CD4-positive, alpha-beta T cell treated with Interleukin-17A for 1 hour (primary cell): ENCODE measurements at places on chromosomes 16 and 17.
A peak's percentile ranks its signal among the peaks of the same experiment; 100 is the strongest.

DNA sequence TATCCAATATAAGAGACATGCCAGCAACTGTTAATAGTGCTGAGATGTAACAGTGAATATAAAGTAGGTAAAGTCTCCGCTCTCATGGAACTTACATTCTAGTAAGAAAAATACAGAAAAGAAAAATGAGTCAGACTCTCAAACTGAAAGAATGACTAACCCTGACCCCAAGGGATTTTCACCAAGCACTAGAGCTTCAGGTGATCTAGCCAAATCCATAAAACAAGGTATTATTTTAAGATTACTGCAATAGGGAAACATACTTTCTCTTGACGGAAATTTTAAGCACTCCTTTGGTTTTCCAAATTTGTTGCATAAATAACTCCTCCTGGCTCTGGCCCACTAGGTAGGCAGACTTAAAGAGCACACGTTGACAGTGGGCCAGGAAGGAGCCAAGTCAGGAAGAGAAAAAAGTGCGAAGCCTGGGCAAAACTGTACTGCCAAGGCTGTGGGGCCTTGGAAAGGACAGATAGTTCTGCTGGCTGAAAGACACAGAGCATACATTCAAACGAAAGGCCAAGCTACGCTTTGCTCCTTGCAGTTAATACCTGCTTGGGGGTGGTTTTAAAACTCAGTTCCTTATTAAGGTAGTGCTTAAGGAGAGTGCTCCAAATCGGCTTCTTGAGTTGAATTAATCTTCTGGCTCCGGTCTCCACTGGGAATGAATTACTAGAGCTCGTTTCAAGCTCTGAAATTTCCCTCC lies 1.4 kb downstream of the GOT2 start:
- DNase-seq: no peak

DNA sequence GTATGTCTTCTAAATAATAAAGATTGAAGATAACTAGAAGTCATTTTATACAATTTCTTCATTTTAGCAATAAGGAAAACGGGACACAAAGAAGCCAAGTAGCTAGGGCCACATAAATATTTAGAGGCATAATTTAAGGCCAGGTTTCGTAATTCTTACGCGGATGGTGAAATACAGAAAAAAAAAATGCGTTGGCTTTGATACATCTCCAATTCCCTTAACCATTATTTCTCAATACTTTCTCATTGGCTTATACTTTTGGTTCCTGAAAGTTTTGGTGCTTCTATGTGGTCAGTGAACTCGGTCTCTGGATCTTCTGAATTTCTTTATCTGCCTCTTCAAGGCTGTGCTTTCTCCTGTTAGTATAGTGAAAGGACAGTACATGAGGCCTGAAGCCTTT lies 888.1 kb downstream of the KCNJ2 start:
- no peak for DNase-seq

- no peak for DNase-seq
Measured at GRCh38 chr16:89161763-89162713, 9.5 kb upstream of the CDH15 start.

DNA sequence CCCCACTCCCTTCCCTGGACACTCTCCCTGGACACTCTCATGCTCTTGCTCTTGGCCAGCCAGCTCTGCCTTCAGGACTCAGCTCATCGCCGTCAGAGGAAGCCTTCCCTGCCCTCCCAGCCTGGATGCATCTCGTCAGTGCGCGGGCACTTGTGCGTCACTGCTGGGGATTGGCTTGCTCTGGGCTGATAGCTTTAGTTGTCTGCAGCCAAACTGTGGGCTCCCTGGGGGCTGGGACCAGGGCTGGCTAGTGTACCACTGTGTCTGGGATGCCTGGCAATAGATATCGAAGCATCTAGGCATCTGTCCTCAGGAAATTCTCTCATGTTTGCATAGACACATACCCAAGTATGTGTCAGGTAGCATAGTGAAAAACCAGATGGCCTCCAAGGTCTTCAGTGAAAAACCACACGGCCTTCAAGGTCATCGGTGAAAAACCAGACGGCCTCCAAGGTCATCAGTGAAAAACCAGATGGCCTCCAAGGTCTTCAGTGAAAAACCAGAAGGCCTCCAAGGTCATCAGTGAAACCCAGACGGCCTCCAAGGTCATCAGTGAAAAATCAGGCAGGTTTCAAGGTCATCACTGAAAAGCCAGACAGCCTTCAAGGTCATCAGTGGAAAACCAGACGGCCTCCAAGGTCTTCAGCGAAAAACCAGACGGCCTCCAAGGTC lies 72.0 kb downstream of the CMIP start:
- DNase-seq: no peak

GRCh38 chr17:61799812-61800484 lies 63.4 kb downstream of the BRIP1 start:
- DNase-seq: no peak

- DNase-seq: no peak
Measured at GRCh38 chr17:29376667-29377270, 13.4 kb upstream of the TAOK1 start.

DNA sequence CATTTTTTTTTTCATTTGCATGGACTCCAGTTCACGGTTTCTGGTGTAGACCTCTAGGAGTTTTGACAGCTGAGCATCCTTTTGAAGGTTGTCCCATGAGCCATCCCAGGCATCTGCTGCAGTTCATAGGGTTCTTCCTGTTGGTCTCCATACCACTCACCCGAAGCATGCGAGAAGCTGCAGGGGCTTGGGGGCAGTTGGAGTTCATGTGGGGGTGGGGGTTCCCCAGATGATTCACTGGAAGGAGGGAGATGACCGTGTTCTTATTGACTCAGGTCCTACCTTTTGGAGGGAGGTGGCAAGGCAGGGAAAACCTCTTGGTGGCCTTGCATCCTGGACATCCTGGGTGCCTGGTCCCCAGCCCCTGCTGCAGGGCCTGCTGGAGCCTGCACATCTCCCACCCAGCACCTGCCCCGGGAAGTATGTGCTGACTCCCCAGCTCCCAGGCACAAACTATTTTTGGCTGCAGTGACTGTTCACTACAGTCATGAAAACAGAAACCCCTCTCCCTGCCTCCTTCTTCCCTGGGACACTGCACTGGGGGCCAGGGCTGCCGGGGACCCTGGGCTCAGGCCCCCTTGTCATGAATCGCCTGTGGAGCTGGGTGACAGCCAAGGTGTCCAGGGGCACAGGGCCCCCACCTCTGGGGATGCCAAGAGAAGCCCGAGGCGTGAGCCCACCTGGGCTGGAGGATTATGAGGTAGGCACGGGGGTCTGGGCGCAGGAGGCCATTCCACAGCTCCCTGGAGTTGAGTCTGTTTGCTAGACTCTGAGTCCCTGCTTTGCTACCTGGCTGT lies 64.9 kb upstream of the LGALS9 start:
- no peak for DNase-seq

GRCh38 chr17:49067163-49067562 lies 65.4 kb upstream of the B4GALNT2 start:
- no peak for DNase-seq

DNA sequence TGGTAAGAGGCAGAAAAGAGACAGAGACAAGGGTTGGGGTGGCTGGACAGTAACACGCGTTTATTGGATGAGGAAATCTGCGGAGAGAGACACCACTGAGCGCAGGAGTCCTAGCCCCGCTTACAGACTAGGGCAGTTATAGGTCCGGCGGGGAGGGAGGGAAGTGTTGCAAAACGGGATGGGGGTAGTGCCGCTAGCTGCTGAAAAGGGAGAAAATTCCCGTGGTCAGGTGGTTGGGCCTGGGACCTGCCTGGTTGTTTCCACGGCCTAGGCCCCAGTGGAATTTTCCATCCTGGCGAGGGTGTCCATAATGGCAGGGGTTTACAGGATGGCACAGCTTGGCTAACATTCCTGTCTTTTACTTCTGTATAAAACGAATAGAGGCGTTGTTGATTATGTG lies 5.5 kb upstream of the CPHXL2 start:
- no peak for DNase-seq

DNA sequence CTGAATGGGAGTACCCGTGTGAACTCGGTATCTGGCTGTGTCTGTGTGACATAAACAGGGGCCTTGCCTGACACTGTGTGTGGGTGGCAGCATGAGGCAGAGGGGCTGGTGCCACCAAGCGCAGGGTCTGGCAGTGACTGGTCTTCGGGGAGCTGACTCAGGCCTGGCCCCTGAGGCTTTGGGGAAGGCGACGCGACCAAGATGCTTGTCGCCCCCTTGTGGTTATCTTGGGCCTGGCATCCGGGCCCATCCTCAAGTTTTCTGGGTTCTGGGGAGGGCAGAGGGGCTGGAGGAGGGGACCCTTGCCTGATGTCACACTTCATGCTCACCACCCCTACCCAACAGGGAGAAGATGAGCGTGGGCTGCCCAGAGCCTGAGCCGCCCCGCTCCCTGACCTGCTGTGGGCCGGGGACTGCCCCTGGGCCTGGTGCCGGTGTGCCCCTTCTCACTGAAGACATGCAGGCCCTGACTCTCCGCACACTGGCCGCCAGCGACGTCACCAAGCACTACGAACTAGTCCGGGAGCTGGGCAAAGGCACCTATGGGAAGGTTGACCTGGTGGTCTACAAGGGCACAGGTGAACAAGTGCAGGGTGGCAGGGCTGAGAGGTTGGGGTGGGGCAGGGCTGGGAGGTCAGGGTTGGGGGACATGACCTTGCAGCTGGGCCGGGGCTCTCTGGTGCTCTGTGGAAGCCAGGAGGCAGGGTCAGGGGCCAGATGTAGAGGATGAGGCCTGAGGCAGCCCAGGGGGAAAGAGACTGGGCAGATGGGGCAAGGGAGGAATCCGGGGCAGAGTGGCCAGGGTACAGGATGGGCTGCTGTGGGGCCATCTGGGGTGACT lies 24.9 kb downstream of the SBK1 start:
- DNase-seq: peak; percentile 78

- DNase-seq: no peak
Measured at GRCh38 chr17:76700270-76700616, 10.5 kb downstream of the MXRA7 start.

DNA sequence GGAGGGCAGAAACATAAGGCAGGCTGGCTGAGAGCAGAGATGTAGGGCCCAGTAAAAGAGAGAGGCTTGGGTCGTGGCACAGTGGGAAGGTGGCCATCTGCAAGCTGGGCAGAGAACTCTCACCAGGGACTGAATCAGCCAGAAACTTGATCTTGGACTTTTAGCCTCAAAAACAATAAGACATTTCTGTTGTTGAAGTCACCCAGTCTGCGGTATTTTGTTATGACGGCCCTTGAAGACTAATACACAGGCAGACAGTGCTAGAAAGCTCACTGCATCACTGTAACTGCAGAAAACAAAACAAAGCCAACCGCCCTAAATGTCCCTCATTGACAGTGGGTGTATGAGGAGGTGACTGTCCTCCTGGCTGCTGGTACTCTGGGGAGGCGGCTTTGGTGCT lies 3.9 kb upstream of the JPH3 start:
- no peak for DNase-seq

GRCh38 chr17:1651559-1651844 lies 1.8 kb upstream of the RILP start:
- no peak for DNase-seq

- no peak for DNase-seq
Measured at GRCh38 chr16:3112058-3112880, at the start of gene ZNF205. Gene ZNF205, plus strand, starts transcription at chr16:3112586. Its CDS starts 845 bp downstream, at chr16:3113431.

DNA sequence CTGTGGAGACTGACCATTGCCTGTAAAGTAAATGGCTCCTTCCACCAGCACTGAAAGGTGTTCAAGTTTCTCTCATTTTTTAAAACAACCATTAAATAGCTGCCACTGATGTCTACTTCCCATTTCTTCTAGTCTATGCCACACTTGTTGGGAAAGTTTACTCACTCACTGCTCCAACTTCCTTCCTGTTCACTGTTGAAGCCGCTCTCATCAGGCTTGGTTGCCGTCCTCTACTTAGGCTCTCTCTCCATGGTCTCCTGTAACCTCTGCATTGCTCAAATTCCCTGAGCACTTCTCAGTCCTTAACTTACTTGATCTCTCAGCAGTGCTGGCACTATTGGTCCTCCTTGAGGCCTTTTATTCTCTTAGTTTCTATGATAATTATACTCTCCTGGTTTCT lies 32.4 kb downstream of the SNX11 start:
- DNase-seq: no peak

GRCh38 chr17:17140590-17140980 lies 65.5 kb downstream of the PLD6 start:
- no peak for DNase-seq

DNA sequence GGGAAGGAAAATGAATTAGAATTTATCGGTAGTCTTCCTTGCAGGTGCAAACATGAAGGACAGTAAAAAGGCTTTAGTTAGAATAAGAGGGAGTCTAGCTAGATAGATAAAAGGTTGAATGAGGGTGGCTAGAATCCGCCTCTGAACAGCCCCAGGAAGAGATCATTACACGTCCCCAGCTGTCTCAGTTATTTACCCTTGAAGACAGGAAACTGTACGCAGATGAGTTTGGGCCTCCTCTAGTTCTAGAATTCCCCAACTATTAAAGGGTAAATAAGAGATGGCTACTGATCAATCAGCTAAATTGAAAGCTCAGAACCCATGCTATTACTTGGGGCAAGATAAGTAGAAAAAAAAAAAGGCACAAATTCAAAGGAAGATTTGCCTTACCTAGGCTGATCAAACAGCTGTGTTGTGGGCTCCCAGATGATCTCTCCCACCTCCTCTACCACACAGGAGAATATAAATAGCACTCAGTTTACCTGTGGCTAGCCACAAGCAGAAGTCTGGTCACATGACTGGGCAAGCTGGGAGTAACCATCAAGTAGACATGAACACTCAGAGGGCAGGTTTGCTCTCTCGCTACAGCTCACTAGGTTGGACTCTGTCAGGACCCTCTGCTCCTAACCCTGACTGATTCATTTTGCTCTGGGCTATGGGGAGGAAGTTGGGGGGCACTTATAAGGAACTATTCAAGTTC lies 17.0 kb downstream of the FAM117A start:
- peak; percentile 77 for DNase-seq

GRCh38 chr17:3378321-3378720 lies 7.8 kb downstream of the OR3A2 start:
- DNase-seq: no peak

DNA sequence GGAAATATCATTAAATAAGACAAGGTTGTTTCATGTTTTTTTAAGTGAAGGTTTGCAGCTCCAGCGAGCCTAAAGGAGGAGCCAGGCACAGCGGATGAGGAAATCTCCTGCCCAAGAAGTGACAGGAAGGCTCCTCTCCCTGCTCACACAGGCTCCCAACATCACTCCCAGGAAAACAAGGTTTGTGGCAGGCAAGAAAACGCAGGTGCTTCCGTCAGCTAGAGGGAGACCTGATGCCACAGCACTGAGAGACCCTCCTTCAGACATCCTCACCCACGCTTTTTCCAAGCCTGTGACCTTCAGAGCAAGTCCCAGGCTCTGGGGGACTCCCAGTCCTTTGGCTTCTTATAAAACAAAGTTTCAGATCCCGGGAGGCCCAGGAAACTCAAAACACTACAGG lies 89.7 kb downstream of the ZNF423 start:
- no peak for DNase-seq

DNA sequence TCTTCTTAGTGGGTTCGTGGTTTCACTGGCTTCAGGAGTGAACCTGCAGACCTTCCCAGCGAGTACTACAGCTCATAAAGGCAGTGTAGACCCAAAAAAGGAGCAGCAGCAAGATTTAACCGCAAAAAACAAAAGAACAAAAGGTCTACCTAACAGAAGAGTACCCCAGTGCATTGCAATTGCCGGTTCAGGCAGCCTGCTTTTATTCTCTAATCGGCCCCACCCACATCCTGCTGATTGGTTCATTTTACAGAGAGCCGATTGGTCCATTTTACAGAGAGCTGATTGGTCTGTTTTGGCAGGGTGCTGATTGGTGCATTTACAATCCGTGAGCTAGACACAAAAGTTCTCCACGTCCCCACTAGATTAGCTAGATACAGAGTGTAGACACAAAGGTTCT lies 2.0 kb upstream of the ARRB2 start:
- peak; percentile 81 for DNase-seq

GRCh38 chr16:73068541-73069401 lies 20.8 kb upstream of the ZFHX3 start:
- DNase-seq: no peak
